Naive B cell (primary cell): ENCODE measurements at places on chromosomes 5 and 9.

DNA sequence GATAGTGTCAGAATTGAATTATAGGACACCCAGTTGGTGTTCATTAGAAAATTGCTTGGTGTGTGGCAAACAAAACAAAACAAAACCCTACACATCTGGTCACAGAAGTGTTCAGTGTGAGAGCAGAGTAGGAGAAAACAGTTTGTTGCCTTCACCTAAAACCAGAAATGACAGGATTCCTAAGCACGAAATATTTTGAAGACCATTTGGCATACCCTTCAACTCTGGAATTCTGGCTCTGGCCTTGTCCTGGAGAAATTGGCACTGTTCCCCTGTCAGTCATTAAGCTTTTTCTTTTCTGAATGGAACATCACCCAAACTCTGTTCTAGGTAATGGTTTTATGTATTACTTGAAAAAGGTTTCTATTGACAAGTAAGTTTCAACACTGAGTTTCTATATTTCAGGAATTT is 110.2 kb upstream of the PCA3 start:
- no peak for DNase-seq

DNA sequence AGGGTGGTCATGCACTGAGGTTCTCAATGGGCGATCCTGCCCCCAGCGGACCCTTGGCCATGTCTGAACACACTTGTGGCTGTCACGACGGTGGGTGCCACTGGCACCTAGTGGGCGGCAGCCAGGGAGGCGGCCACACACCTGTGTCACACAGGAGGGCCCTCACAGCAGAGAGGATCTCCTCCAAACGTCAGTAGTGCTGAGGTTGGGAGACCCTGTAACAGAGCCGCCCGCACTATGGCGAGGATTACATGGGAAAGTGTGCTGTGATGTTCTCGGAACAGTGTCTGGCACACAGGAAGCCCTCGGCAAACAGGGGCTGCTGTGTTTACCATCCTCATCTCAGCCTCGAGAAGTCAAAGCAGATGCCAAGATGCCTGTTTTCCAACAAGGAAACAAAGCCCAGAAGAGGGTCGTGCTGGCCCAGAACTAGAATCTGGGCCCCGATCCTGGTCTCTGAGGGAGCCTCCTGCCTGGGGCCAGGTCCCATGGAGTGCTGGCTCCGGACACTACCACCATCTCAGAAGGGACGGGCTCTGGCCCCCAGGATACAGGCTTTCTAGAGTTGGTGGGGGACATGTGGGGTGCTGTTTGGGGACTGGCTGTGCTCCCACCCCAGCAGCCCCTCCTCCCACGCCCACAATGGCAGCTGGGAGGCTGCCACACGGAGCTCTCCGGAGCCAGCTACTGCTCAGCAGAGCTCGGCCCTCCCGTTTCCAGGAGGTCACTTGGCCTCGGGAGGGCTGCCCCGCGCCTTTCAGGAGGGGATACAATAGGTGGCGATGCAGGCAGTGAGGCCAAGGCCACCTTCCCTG is 48.2 kb downstream of the DBH start:
- DNase-seq: no peak

DNA sequence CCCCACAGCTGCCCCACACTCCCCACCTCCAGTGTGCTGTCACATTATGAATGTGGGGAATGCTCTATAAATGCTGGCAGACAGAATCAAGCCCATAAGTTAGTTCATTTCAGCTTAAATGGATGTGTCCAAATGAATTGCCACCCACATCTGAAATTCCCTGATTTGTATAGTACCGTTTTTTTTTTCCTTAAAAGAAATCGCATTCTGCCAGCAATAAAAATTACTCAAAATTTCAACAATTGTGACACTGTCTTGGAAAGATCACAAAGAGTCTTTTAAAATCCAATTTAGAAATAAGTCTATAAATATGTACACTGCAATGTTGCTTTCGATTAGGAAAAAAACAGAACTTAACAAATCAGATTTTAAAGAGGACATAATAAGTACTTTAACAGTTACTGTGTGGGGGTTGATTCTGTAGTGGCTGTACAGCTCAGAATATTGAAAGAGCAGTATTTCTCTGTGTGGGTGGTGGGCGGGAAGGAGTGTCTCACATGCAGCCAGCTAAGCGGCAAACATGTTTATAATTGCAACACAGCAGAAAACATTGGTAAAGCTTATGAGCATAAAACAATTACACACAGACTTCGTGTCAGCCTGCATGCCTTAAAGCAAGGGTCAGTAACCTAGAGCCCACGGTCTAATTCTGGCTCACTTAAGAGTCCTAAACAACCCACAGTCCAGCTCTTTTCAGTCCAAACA is 24.9 kb upstream of the CSNK1G3 start:
- no peak for DNase-seq

DNA sequence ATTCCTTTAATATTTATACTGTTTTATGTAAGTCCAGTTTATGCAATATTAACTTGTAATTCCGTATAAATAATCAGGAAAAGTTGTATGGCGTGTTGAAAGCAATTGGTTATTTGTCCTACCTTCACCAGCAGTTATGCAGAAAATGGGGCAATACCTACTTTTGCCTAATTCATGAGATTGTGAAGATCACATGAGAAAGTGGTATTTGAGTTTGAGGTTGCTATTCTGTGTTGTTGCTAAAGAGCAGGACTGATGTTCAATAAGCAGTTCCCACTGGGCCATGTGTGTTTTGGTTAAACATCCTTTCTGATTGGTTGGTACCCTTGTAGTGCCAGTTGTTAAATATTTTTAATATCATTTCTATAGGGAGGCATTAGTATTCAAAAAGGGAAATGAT is 3.2 kb downstream of the TGFBR1 start:
- no peak for DNase-seq

DNA sequence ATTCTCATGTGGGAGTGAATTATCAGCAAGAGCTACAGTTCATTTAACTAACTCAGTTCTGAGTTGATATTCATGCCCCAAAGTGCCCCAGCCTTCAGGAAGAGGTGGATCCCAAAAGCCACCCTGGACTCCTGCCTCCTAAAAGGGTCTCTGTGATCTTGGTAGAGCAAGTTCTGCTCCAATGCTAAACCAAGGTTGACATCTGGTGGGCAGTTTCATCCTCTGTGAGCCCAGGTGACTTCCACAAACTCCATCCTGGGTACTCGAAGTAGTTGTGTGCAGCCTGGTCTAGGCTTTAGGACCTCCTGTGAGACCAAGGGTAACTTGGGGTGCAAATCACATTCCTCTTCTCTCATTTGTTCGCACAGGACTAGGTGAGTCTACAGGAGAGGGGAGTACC is 816.8 kb downstream of the MTRR start:
- no peak for DNase-seq

GRCh38 chr9:131817627-131818026 is 77.8 kb upstream of the RAPGEF1 start:
- no peak for DNase-seq
